ENCODE measurements at places on chromosomes 16 and 17.

DNA sequence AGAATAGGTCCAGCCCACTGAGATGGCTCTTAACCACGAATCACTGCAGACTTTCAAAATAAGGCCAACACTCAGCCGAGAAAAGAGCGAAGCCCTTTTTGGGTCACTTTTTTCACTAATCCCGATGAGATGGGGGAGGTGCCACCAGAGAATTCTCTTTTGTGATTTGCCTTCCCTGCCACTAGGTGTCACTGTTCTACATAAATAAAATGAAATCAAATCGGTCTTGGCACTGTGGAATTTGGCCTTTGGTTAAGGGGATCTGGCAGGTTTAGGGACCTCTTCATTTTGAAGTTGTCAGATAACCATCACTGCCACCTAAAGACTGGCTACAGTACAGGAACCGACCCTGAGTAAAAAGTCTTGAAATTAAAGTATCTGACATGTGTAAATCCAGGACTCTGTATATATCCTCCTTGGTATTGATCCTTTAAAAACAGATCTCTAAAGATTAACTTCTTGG is 147.0 kb downstream of the HS3ST4 start:
- DNase-seq: peak; percentile 72

- peak; percentile 11 for DNase-seq
These were observed 94.3 kb downstream of the SSH2 start for GRCh38 chr17:29835435-29836351.

GRCh38 chr17:36059406-36059805 is 4.7 kb upstream of the CCL18 start:
- DNase-seq: no peak

- DNase-seq: no peak
These were observed 159.7 kb upstream of the TBX2 start for GRCh38 chr17:61239953-61240352.

DNA sequence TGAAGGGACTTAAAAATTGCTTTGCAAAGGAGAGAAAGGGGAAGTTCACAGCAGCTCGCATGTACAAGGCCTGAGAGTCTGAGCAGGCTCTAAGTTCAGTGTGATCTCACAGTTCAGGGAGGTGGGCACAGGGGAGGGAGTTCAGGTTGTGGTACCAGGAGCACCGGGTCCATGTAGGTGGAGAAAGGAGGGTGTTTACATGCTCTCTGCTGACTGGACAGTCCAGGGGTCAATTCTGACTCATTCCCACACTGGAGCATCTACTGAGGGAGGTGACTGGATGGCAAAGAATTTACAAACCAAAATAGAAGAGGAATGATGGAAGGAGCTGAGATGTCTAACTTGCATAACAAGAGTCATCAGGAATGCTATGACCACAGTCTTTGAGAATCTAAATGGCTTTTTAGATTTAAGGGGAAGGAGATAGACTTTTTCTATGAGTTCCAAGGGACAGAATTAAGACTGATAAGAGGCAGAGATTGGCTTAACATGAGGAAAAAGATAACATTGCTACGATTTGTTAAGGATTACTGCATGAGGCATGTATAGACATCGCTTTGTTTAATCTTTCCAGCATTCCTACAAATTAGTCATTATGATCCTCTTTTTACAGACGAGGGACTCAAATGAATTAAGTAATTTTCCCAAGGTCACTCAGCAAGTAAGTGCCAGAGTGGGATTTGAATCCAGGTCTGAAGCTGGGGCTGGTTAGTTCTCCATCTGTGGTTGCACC is 29.9 kb downstream of the MIS12 start:
- DNase-seq: no peak

GRCh38 chr16:3727806-3728381 is 10.6 kb upstream of the TRAP1 start:
- DNase-seq: no peak

DNA sequence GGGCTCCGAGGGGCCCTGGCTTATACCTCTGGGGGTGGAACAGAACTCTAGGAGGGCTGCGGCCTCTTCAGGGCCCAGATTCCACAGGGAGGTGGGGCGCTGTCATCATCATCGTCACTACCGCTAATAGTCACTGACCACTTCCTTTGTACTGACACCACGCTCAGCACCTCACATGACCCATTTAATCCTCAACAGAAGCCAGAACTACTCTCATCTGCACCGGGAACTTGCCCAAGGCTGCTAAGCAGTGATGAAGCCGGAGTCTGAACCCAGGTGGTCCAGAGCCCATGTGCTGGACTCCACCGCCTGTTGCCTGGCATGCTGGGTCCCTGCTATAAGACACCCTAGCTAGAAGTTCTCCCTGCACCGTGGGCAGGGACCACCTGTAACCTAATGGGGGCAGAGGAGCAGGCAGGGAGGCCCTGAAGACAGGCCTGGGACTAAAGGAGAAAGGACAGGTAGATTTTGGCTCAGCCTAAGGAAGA is 12.0 kb downstream of the UNC13D start:
- DNase-seq: no peak

GRCh38 chr16:11187522-11188023 is 68.4 kb downstream of the SOCS1 start:
- DNase-seq: no peak

Measured in NCI-H69 (cell line).